WTC11 (cell line): ENCODE measurements at places on chromosomes 12 and 14.

DNA sequence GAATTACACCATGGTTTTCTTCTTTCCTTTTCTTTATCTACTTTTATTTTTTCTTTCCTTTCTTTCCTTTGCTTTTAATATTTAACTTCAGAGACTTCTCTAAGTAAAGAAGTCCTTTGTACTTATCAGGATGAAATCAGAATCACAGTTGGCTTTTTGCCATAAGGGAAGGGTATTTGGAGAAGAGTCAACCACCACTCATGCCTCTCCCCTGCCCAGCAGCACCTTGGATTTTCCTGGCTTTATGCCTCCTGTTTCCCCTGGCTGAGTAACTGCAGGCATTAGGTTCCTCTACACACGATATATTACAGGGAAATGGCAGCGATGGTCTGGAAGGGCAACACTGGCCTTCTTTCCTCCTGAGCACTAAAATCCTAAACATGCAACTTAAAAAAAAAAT lies 266.4 kb upstream of the CAND1 start:
- DNase-seq: no peak

DNA sequence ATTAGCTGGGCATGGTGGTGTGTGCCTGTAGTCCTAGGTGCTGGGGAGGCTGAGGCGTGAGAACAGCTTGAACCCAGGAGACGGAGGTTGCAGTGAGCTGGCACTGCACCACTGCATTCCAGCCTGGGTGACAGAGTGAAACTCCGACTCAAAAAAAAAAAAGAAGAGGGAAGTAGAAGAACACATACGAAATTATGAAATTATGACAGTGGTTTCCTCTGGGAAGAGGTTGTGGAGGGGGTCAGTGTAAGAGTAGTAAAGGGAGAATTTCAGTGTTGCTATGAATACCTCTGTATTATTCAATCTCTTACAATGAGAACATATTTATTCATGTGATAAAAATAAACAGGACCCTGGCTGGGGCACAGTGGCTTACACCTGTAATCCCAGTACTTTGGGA lies 24.7 kb upstream of the CSRNP2 start:
- DNase-seq: no peak

DNA sequence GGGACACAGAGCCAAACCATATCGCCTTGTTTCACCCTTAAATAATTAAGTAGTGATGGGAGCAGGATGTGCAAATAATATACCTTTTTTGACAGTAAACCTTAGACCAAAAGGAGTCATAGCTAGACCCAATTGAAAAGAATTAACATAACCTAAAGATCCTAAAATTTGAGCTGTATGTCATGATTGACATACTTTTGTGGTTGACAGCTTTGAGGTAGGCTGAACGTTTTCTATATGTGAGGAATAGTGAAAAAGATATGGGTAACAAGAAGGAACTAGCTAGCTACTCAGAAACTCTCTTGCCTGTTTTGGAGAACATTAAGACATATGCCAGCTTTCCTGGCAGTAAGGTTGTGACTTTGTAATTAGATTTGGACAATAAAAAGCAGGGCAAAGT lies 320.6 kb downstream of the KCNC2 start:
- DNase-seq: no peak

- no peak for DNase-seq
These were observed 30.8 kb upstream of the BDKRB2 start for GRCh38 chr14:96173636-96174475.

DNA sequence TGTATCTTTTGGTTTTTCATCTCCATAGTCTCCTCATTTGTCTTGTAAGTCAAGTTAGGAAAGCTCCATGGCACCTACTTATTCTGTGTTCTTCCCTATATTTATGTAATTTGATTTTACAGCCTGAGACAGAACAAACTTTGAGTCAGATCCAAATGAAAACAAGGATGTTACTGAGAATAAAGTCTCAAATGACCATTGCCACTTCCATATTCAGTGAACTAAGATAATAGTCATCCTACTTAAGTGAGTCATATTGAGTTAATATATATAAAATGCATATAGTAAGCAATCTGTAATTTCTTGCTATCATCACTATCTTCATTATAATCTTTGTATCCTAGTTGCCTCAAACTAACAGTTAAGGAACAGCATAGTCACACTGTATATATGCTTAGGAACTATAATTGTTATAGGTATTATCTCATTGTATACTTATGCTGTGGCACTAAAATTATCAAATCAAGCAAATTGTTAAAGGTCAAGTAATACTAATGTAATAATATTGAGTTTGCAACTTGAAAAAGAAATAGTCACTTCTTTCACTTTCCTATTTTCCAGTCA lies 30.8 kb downstream of the TMTC3 start:
- DNase-seq: no peak
